ENCODE measurements at places on chromosomes 1 and 21. TPM values are rescaled to one million over a fixed set of nuclear protein-coding genes. Genes with fewer than 3 reads are reported as not detected.

DNA sequence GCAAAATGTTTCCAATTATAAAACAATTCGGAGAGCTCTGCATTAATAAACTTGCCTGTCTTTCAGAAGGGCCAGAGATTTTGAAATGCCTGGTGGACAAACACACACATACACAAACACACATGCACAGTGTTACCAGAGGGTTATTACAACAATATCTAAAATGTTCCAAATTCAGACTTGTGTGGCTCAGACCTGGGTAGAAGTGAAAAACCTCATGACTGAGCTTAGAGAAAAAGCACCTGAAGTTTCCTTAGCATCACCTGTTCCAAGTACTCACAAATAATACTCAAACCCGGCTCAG is 247.9 kb downstream of the FOXD2 start:
- no peak for DNase-seq

- no peak for DNase-seq
Observed at GRCh38 chr1:244137725-244138124, 86.6 kb downstream of the ZBTB18 start.

- DNase-seq, result no peak
Observed at GRCh38 chr1:205690122-205690756, 9.9 kb upstream of the SLC45A3 start.

- DNase-seq, result no peak
Observed at GRCh38 chr1:4880626-4881025, 226.2 kb downstream of the AJAP1 start.

- no peak for DNase-seq
Observed at GRCh38 chr21:44887807-44888580, 14.5 kb upstream of the PTTG1IP start.

GRCh38 chr1:84691122-84691783 is 992 bp upstream of the SSX2IP start:
- DNase-seq, result no peak

DNA sequence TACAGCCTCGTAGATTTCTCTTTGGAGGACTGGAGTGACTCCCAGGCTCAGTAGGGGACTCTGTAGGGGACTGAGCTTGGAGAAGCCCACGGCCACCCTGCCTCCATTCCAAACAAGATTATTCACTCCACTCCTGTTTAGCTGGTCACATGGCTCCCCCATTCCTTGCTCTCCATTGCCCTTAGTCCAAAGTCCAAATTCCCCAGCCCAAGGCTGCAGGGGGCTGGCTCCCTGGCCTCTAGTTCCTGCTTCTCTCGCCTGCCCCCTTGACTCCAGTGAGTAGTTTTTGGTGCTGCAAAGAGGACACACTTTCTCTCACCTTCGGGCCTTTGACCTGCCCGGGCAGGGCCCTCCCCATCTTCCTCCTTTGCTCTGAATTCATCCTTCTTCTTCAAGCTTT is 403.3 kb downstream of the KIF26B start:
- peak; percentile 69 for DNase-seq

DNA sequence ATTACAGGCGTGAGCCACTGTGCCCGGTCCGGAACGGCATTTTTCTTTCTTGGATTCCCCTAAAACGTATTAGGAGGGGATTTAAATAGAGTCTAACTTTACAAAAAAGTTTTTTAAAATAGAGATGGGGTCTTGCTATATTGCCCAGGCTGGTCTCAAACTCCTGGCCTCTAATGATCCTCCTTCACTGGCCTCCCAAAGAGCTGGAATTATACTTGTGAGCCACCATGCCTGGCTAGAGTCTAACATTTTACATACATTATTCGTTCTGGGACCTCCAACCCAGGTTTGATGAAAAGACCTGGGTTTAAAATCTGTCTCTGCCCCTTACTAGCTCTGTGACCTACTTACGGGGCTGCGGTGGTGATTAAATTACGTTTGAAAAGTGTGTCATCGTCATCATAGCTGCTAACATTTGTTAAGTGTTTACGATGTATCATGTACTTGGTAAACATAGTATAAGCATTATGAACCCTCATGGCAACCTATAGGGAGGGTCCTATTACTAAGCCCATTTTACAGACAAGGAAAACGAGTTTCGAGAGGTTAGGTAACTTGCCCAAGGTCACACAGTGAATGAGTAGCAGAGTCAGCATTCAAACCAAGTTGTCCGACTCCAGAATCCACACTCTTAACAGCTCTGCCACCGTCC is 24.5 kb downstream of the PLEKHM2 start:
- no peak for DNase-seq

- DNase-seq, result no peak
Observed at GRCh38 chr1:6134206-6134605, 45.9 kb downstream of the CHD5 start.

Gene OR2T29
- not detected for total RNA-seq

Gene ATP5PO
- total RNA-seq, result 247 TPM

Gene C1orf185
- total RNA-seq, result not detected

Gene SPSB1
- 12.8 TPM for total RNA-seq

Gene TSPEAR
- 0.32 TPM for total RNA-seq

Gene TLR5
- total RNA-seq, result 1.8 TPM
